ENCODE measurements at places on chromosomes 11 and 22.

DNA sequence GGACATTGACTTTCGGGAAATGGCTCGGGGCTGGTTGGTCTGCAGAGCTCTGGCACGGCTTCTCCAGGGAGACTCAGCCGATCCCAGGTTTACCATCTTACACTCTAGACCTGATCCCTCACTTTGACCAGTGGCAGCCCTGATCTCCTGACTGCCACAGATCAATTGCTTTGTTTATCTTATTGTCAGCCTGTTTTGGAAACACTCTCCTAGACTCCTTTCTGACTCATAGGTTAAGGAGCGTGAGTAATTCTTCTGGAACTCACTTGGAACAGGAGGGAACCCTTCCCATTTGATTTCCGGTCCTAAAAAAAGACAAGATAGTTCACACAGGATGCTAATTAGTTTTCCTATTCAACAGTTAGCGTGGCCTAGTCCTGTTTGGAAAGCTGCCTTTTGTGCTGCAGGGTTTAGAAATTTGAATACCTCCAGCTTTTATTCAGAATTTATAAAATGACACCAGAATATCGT is 16.0 kb upstream of the BMAL1 start:
- no peak for DNase-seq

- DNase-seq: no peak
Observed at GRCh38 chr11:112459001-112459400, 198.3 kb upstream of the PLET1 start.

- DNase-seq: no peak
Observed at GRCh38 chr11:72826191-72826941, 12.2 kb downstream of the ATG16L2 start.

DNA sequence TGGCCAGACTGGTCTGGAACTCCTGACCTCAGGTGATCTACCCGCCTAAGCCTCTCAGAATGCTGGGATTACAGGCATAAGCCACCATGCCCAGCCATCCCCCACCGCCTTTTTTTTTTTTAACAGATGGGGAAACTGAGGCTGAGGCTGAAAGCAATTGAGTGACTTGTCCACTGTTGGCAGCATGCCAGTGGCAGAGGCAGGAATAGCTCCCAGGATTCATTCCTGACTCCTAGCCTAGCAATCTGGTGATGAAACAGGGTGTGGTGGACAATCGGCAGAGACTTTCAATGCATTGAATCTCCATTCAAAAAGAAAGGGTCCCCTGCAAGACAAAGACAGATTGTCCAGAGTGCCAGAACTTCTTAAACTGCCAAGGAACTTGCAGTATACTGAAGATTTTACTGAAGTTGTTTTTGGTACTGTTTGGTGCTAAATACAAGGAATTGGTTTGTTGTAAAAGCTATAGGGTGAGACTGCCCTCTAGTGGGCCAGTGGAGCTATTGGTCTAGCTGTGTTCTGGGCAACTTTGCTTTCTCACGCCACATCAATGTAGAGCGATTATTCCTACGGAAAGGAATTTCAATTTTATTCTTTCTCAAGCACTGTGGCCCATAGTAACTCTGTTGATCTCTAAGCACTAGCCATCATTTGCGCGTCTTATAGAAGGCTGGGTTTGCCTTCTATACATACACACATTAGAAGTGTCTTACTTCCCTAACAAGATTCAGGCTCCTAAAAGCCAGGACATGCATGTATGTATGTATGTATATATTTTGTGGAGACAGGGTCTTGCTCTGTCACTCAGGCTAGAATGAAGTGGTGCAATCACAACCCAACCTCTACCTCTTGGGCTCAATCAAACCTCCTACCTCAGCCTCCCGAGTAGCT is 21.0 kb downstream of the C22orf31 start:
- no peak for DNase-seq

DNA sequence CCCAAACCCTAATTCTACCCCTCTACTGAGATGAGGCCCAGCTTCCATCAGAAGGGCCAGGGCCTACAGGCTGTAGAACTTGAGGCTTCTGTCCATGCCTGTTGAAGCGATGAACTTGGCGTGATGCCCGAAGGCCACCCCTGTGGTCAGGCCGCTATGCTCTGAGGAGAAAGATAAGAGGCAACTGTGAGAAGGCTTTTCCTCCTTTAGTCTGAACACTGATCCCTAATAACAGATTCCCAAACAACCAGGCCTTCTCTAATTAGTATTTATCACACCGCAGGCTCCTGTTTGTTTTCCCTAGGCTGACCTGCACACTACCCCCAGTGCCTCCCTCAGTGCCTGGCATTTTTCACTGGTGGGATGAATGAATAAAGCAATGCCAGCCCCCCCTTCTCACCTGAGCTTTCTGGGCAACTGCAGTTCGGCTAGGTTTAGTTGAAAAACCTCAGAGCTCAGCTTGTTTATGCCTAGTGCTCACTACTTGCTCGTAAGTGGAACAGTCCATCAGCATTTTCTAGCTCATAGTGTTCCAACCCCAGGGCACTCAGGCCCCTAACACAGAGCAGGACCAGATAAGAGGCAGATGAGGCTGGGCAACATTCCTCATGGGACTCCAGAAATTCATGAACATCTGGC is 15.2 kb downstream of the PRPF19 start:
- DNase-seq: no peak

DNA sequence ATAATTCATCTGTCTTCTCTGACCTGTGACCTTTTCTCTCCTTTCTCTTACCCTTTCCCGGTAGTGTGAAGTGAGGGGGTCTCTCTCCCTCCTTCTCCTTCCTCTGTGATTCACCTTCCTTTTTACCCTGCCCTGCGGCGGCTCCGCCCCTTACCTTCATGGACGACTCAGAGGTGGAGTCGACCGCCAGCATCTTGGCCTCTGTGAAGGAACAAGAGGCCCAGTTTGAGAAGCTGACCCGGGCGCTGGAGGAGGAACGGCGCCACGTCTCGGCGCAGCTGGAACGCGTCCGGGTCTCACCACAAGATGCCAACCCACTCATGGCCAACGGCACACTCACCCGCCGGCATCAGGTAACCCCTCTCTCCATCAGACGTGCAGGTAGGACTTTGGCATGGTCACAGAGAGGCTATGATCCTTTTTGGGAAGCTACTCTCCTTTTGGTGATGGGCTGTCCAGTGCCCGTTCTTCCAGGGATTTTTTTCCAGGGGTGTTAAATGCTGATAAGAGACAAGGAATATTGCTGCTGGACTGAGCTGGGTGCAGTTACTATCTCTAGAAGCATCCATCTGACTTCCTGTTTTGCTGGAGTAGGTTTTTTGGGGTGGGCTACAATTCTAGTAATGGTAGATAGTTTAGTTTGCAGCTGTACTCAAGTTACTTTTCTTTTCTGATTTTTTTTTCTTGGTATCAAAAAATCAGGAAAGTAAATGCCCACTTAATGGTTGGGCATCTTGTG is 29.9 kb downstream of the CTNND1 start:
- no peak for DNase-seq

- DNase-seq: no peak
Observed at GRCh38 chr22:24117942-24118341, 63.3 kb upstream of the SUSD2 start.

- DNase-seq: peak; percentile 48
Observed at GRCh38 chr11:96306933-96307775, 35.8 kb downstream of the MAML2 start.

- DNase-seq: no peak
Observed at GRCh38 chr11:112410325-112410724, 149.7 kb upstream of the PLET1 start.

GRCh38 chr22:28341001-28341400 is 338.6 kb downstream of the TTC28 start:
- no peak for DNase-seq

DNA sequence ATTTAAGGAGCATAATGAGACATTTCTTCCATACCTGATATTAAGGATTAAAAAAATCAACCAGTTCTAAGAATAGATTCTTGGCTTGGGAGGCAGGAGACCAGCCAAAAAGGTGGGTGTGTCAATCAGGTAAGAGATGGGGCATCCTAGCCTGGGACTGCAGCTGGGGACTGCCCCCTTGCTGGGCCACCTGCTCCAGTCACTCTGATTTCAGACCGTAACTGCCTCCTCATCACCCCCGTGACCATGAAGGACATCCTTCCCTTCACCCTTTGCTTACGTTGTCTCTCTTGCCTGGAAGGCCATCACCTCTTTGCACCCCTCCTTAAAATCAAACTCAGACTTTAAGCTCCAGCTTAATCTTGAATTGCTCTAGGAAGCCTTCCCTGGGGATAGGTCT is 17.9 kb downstream of the PTPN5 start:
- no peak for DNase-seq

DNA sequence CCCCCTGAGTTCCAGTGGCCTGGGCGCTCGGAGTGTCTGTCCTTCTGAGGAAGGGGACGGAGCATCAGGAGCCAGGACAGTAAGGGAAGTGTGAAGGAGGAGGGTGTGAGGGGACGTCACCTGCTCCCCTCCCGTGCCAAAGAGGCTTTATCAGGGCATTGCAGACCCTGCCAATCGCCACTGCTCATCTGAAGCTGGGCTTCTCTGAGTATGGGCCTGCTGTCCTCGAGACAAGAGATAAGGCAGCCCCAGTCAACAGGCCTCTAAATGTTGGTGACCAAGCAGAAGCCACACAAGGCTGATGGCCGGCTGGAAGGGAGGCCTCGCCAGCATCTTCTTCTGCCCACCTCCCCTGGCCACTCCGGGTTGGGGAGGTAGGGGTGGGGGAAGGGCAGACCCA is 29.8 kb downstream of the LIF start:
- DNase-seq: no peak

GRCh38 chr11:116825854-116826750 is 3.0 kb upstream of the APOA4 start:
- no peak for DNase-seq

DNA sequence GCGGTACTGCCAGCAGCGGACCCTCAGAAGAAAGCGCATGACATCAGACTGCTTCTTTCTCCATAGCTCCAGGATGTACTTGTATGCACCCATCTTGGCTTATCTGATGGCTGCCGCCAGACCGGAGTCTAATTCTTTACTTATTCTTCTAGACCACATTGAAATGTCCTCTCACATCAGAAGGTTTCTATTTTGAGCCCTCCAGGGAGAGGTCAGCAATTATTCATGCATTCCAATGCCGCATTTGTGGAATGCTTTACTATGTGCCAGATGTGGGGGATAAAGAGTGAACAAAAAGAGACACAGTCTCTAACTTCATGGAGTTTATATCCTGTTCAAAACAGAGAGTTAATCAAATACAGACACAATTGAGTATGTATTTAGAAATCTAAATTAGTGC is 230.1 kb downstream of the MIAT start:
- no peak for DNase-seq

DNA sequence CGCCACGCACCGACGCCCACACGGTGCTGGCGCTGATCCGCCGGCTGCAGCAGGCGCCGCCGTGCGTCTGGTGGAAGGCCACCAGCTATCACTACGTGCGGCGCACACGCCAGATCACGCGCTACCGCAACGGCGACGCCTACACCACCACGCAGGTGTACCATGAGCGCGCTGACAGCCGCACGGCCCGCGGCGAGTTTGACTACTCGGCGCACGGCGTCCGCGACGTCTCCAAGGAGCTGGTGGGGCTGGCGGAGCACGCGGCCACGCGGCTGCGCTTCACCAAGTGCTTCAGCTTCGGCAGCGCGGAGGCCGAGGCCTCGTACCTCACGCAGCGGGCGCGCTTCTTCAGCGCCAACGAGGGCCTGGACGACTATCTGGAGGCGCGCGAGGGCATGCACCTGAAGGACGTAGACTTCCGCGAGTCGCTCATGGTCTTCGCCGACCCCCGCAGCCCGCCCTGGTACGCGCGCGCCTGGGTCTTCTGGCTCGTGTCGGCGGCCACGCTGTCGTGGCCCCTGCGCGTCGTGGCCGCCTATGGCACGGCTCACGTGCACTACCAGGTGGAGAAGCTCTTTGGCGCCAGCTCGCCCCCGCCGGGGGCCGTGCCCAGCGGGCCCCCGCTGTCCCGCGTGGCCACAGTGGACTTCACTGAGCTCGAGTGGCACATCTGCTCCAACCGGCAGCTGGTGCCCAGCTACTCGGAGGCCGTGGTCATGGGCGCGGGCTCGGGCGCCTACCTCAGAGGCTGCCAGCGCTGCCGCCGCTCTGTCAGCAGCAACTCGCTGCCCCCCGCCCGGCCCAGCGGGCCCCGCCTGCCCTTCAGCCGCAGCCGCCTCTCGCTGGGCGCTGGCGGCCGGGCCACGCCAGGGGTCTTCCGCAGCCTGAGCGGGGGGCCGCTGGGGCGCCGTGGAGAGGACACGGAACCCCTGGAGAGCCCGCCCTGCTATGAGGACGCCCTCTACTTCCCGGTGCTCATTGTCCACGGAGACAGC is 3.2 kb downstream of the TMEM151A start:
- no peak for DNase-seq

DNA sequence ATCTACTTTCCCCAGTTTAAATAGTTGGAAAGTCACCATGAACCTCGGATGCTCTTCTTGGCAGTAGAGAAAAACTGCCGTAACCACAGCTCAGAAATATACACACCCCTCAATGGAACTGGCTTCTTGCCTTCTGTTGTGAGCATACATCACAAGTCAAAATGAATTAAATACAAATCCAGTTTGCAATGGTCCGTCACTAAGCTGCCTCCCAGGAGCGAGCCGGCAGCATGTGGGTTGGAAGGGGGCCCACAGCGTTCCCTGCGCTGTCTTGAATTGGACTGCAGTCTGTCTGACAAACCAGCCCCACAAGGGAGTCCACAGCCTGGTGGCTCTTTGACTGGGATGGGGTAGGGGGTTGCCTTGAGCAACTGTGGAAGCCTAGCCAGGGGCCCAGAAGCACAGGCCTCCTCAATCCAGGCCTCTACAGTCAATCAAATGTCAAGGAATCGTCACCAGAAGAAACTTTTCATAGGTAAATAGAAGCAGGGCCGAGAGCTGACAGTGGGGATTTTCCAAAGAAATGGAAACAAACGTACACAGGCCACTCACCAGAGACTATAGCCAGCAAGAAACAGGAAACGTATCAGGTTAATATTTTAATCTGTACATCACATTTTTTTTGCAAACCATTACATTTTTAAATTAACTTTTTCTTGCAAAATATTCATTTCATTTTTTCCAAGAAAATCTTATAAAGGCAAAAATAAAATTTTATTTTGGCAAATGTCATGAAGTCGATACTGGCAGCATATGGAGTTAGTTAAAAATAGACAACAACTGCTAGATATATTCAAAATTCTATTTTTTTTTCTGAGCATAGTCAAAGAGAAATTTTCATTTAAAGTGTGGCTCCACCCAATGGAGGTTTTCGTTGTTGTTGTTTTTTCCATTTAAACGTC is 38.5 kb downstream of the C11orf58 start:
- no peak for DNase-seq

DNA sequence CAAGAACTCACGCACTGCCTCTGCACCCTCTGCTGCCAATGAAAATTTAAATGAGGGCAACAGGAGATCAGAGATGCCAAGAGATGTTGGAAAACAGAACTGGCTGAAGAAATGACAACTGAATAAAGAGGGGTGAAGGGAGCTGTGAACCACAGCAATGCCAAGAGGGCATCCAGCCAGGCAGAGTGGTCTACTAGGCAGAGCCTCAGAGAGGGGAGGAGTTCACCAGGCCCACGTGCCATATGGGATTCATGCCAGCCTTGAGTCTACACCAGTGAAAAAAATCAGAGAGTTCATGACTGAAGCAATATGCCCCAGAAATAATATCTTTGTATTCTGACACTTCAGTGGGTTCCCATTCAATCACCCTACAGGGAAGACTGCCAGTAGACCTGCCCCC is 4.4 kb downstream of the APOL2 start:
- DNase-seq: no peak

All from esophagus squamous epithelium (tissue), 5 donors.